Effector memory CD8-positive, alpha-beta T cell (primary cell): ENCODE measurements at places on chromosomes 16 and 17.
A peak's percentile ranks its signal among the peaks of the same experiment; 100 is the strongest.

DNA sequence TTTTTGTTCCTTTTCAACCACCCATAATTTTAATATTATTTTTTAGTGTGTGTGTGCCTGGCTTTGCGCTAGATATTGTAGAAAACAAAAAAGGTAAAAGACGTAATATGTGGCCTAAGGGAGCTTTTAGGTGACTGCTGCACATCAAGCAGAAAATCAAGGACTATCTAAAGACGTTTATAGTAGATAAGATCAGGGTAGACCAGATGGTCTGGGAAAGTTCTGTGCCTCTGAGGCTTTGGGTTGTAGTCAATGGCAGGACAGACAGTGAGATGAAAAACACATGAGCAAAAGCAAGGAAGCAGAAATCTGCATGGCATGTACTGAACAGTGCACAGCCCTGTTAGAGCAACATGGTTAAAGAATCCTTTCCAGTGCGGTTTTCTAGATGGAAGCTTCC, 26.8 kb upstream of the ARHGAP23 start:
- H3K36me3 ChIP-seq = peaks cover 18% of the 10 kb centered on the region
- H3K27me3 ChIP-seq = no peaks in the 10 kb centered on the region
- DNase-seq = no peak
- no peak overlapping the region for H3K4me3 ChIP-seq
- H3K27ac ChIP-seq = no peak overlapping the region

DNA sequence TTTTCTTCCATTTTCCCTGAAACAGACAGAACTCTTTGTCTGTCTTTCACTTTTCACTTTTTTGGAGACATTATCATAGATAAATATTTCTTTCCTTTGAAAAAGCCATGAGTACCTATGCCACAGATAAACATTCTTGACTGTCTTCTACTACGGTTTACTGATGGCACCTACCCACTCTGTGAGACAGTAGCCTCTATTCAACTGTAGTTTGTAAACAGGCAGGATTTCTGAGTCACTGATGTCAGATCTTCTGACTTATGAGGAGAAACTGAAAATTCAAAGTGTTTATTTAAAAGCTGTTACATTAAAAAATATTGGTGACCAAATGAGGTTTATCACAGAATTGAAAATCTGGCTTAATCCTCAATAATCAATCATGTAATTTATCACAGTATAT, 658.4 kb downstream of the TOX3 start:
- DNase-seq = no peak
- no peak overlapping the region for H3K4me3 ChIP-seq
- H3K4me1 ChIP-seq = no peaks in the 10 kb centered on the region
- H3K36me3 ChIP-seq = no peaks in the 10 kb centered on the region

DNA sequence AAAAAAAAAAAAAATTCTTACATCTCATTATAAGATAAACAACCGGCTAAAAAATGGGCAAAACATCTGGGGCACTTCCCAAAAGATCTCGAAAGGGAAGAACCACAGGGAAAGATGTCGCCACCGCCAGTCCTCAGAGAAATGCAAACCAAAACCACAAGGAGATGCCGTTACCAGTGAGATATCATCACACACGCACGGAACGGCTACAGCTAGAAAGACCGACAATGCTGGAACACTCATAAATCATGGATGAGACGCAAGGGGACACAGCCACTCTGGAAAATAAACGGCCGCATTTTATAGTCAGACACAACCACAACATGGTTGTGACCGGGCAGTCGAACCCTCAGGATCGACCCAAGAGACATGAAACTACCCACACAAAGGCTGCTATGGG, 24.5 kb downstream of the WDR45B start:
- H3K4me1 ChIP-seq = peaks cover 6% of the 10 kb centered on the region
- H3K36me3 ChIP-seq = peaks cover 96% of the 10 kb centered on the region
- no peaks in the 10 kb centered on the region for H3K27me3 ChIP-seq
- no peak overlapping the region for H3K27ac ChIP-seq

GRCh38 chr17:44540246-44541084, 16.8 kb upstream of the FZD2 start:
- DNase-seq = no peak
- H3K27me3 ChIP-seq = peaks cover 76% of the 10 kb centered on the region
- H3K4me3 ChIP-seq = no peak overlapping the region
- H3K27ac ChIP-seq = no peak overlapping the region
- no peaks in the 10 kb centered on the region for H3K4me1 ChIP-seq
- H3K36me3 ChIP-seq = peaks cover 4% of the 10 kb centered on the region

DNA sequence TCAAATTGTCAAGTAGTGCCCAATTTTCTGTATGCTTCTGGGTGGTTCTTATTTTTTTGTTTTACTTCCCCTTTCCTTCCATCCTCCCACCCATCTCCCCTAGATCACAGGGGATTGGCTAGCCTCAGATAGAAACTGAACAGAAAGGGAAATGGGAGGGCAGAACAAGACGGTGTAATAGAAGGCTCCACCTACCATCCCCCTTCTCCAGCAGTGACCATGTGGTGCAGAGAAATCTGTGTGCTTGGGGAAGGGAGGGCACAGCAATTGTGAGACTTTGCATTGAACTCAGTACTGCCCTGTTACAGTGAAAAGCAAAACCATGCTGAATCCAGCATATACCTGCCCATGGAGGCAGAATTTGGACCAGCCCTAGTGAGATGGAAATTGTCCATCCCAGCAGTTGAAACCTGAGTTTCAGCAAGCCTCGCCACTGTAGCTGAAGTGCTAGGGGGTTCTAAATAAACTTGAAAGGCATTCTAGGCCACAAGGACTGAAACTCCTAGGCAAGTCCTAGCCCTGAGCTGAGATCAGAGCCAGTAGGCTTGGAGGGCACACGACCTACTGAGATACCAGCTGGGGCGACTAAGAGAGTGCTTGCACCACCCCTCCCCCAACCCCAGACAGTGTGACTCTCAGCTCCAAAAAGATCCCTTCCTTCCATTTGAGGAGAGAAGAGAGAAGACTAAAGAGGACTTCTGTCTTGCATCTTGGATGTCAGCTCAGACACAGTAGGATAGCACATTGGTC, 5.2 kb downstream of the SLFN11 start:
- peaks cover 52% of the 10 kb centered on the region for H3K4me1 ChIP-seq
- H3K27ac ChIP-seq = peak overlapping the region; percentile 76
- peaks cover 25% of the 10 kb centered on the region for H3K36me3 ChIP-seq

DNA sequence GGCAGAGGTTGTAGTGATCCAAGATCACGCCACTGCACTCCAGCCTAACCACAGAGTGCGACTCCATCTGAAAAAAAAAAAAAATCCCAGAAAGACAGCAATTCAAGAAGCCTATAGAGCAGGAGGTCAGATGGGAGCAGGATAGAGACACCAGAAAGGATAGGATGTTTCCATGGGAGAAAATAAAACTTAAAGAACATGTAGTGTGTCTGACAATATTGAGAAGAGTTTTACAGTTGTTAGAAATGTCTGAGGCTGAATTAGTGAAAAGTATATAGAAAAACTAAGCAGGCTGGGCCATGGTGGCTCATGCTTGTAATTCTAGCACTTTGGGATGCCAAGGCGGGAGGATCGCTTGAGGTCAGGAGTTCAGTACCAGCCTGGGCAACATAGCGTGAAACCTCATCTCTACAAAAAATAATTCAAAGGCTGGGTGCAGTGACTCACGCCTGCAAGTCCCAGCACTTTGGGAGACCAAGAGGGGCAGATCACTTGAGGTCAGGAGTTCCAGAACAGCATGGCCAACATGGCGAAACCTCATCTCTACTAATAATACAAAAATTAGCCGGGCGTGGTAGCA, 15.3 kb upstream of the TRIM37 start:
- no peak overlapping the region for H3K27ac ChIP-seq
- H3K4me3 ChIP-seq = no peak overlapping the region
- H3K36me3 ChIP-seq = peaks cover 34% of the 10 kb centered on the region
- H3K4me1 ChIP-seq = no peaks in the 10 kb centered on the region
- DNase-seq = no peak
